Activated naive CD8-positive, alpha-beta T cell treated with anti-CD3 and anti-CD28 coated beads for 36 hours (primary cell): ENCODE measurements at places on chromosomes 1 and 21. TPM values are rescaled to one million over a fixed set of nuclear protein-coding genes. Genes with fewer than 3 reads are reported as not detected.

Gene TYW3
- 39.0 TPM for total RNA-seq

DNA sequence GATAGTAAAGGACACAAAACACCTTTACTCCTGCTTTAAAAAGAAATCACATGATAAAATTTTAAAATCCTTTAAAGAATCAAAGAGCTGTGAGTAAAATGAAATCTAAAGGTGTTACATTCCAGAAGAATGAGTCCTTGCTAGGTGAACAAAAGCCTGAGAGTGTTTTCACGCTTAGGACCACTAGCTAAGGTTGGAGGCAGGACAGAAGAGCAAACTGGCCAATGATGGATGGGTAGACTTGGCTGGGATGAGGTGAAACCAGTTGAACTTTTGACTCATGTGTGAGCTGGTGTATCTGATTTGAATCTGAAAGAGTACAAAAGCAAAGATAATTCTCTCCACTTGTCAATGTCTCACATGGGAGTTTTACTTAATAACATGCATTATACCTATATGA is 35.1 kb downstream of the CATSPERE start:
- no peak for DNase-seq

Gene SPRR2B
- total RNA-seq = not detected

Gene S100B
- 10.5 TPM for total RNA-seq

DNA sequence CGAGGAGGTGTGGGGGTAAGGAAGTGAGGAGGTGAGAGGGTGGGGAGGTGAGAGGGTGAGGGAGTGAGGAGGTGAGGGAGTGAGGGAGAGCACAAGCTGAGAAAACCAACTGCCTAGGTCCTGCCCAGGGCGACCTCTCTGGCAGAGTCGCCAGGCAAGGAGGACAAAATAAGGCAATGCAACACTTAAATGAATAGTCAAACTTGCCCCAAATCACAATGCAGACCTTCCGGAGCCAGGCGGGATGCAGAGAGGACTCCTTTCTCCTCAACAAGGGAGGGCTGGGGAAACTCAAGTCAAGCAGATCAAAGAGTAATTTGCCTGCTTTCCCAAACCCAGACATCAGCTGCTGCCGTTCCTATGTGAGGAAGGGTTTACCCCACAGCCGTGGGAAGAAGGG is 86.0 kb downstream of the CCDC185 start:
- DNase-seq = no peak
